WTC11 (cell line): ENCODE measurements at places on chromosomes 1 and 21. TPM values are rescaled to one million over a fixed set of nuclear protein-coding genes. Genes with fewer than 3 reads are reported as not detected.

The TPM3 gene
- total RNA-seq, result 496 to 614 TPM (median 504 TPM) in 3 replicates

The C1orf167 gene
- 1.2 to 3.1 TPM (median 2.8 TPM) in 3 replicates for total RNA-seq

The CITED4 gene
- 22.3 to 24.6 TPM (median 23.9 TPM) in 3 replicates for total RNA-seq

The ADORA1 gene
- total RNA-seq, result 1.8 to 2.7 TPM (median 2.6 TPM) in 3 replicates

The HAPLN2 gene
- total RNA-seq, result 1.1 to 1.3 TPM (median 1.2 TPM) in 3 replicates

The TDRD10 gene
- total RNA-seq, result 0.09 to 0.46 TPM (median 0.25 TPM) in 3 replicates

The PLA2G5 gene
- total RNA-seq, result 0.30 TPM in 1 of 3 replicates, not detected in the others

The WDR3 gene
- total RNA-seq, result 38.8 to 50.0 TPM (median 42.9 TPM) in 3 replicates

The UTP25 gene
- total RNA-seq, result 4.8 to 5.5 TPM (median 5.3 TPM) in 3 replicates

The LCE1E gene
- not detected in 3 replicates for total RNA-seq

GRCh38 chr21:31665397-31665796, 5.9 kb downstream of the SOD1 start:
- no peaks in the 10 kb centered on the region for H3K27me3 ChIP-seq
- H3K36me3 ChIP-seq, result peaks cover 56% of the 10 kb centered on the region
- peak overlapping the region; percentile 68; the same call in 1 of the 2 replicates for H3K27ac ChIP-seq

GRCh38 chr1:202572867-202573266, 137.4 kb downstream of the SYT2 start:
- H3K27me3 ChIP-seq, result no peaks in the 10 kb centered on the region
- no peak overlapping the region for H3K27ac ChIP-seq
- no peak overlapping the region for H3K4me3 ChIP-seq
- no peak for DNase-seq

DNA sequence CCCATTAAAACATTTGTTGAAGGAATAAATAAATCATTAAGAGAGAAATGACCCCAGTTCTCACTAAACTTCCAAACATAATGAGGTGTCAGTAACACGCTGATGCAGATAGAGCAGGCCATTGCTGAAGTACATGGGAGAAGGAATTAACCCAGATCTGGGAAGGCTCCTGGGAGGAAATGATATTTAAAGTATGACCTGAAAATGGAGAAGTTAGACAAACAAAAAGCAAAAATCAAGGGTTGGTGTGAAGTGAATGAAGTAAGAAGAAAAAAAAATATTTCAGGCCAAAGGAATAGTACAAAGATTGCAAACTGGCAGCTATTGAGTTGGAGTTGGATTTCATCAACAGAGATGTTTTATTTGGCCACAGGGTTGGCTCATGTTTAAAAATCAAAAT, 71.4 kb downstream of the RGS2 start:
- no peaks in the 10 kb centered on the region for H3K27me3 ChIP-seq
- H3K27ac ChIP-seq, result no peak overlapping the region
- no peaks in the 10 kb centered on the region for H3K4me1 ChIP-seq
- H3K36me3 ChIP-seq, result no peaks in the 10 kb centered on the region
- H3K4me3 ChIP-seq, result no peak overlapping the region
- no peak for DNase-seq

GRCh38 chr1:235024711-235025421, 103.8 kb downstream of the TOMM20 start:
- DNase-seq, result no peak
- H3K27me3 ChIP-seq, result no peaks in the 10 kb centered on the region
- peaks cover 8% of the 10 kb centered on the region for H3K36me3 ChIP-seq
- no peak overlapping the region for H3K27ac ChIP-seq

GRCh38 chr1:182003025-182003725, 58.3 kb downstream of the ZNF648 start:
- peaks cover 19% of the 10 kb centered on the region for H3K36me3 ChIP-seq
- no peak for DNase-seq
- H3K4me3 ChIP-seq, result no peak overlapping the region
- no peak overlapping the region for H3K27ac ChIP-seq

DNA sequence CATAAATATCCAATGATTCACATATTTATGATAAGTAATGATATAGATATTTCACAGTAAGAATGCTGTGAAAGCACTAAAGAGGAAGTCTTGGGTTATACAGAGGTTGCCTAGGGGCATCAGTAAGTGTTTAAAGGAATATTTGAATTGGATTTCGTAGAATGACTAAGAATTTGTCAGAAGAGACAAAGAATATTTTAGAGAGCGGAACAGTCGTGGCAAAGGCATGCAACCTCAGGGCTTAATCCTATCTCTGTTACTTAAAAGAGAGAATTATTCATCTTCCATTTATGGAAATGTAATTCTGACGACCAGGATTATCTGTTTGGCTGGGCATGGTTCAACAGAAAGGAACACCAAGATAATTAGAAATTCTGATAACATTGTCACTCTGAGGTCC, 171.9 kb upstream of the NR5A2 start:
- H3K27ac ChIP-seq, result no peak overlapping the region
- H3K4me3 ChIP-seq, result no peak overlapping the region
- H3K36me3 ChIP-seq, result no peaks in the 10 kb centered on the region
- DNase-seq, result no peak
- H3K27me3 ChIP-seq, result no peaks in the 10 kb centered on the region

GRCh38 chr1:233549917-233550316, 64.0 kb upstream of the KCNK1 start:
- H3K4me1 ChIP-seq, result no peaks in the 10 kb centered on the region
- no peak for DNase-seq
- H3K4me3 ChIP-seq, result no peak overlapping the region
- H3K36me3 ChIP-seq, result peaks cover 9% of the 10 kb centered on the region
- no peak overlapping the region for H3K27ac ChIP-seq

GRCh38 chr1:12445257-12445656, 172.8 kb downstream of the DHRS3 start:
- H3K27me3 ChIP-seq, result no peaks in the 10 kb centered on the region
- no peak for DNase-seq
- H3K4me1 ChIP-seq, result peaks cover 7% of the 10 kb centered on the region
- H3K36me3 ChIP-seq, result no peaks in the 10 kb centered on the region
- no peak overlapping the region; the same call in 1 of the 2 replicates for H3K27ac ChIP-seq

- H3K4me3 ChIP-seq, result no peak overlapping the region
- peaks cover 19% of the 10 kb centered on the region for H3K4me1 ChIP-seq
- H3K36me3 ChIP-seq, result peaks cover under 1% of the 10 kb centered on the region; the same call in 1 of the 2 replicates
- H3K27ac ChIP-seq, result no peak overlapping the region
- no peaks in the 10 kb centered on the region for H3K27me3 ChIP-seq
- DNase-seq, result no peak
Observed at GRCh38 chr1:184507165-184507564, 120.3 kb downstream of the C1orf21 start.

DNA sequence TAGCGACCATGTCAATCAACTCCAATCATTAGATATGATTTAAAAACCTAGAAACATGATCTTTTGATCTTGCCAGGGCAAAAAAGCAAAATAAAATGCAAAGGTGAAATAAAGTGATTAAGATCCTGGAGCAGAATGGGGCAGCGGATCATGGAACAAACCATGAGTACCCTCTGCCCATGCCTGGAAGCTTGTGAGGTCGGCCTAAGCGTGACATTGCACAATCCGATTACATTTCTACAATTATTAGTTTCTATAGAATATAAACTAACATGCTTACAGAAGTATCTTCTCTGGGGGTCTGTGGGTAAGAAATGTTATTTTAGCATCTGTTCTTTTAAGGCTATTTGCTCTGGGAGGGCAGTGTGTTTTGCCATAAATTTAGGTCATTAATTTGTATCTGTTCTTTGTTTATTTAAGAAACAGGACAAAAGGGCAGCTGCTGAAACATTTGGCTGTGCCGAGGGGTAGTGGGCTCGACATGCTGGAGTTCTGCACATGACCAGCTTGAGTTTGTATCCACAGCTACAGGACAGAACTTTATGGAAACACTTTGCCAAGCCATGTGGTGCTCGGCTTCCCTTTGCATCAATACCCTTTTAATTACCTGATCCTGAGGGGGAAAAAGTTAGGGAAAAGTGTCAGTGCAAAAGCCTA, 55.9 kb downstream of the ZBTB18 start:
- DNase-seq, result no peak
- no peak overlapping the region for H3K4me3 ChIP-seq
- no peak overlapping the region for H3K27ac ChIP-seq

DNA sequence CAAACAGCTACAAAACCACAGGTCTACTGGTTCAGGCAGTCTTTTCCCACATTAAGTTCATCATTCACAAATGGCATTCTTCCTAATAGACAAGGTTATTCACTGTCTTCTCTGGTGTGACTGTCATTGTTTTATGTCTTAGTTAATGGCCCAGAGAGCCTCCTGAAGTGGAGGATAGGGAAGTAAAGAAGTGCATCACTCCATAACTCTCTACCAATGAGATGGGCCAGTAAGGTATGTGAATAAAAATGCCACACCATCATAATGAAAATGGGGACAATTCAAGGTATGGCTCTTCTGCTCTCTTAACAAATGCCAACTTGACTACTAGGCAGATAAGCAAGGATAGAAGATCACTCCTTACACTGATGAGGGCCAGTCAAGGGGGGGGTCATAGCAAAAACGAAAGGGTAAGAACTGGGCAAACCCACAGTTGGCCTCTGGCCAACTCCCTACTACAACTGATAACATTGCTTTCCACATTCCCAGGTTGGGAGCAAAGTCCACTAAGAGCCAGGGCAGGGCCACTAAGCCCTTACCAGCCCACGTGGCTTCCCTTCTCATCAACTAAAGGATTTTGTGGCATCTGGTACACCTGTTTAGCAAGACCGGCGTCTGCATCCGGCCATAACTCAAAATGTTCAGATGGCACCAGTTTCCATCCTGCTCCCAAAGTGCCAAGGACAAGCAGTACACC, 10.0 kb downstream of the PABPC4 start:
- no peak overlapping the region for H3K27ac ChIP-seq
- H3K4me3 ChIP-seq, result no peak overlapping the region
- H3K36me3 ChIP-seq, result peaks cover 96% of the 10 kb centered on the region
- no peaks in the 10 kb centered on the region for H3K4me1 ChIP-seq
- DNase-seq, result no peak

DNA sequence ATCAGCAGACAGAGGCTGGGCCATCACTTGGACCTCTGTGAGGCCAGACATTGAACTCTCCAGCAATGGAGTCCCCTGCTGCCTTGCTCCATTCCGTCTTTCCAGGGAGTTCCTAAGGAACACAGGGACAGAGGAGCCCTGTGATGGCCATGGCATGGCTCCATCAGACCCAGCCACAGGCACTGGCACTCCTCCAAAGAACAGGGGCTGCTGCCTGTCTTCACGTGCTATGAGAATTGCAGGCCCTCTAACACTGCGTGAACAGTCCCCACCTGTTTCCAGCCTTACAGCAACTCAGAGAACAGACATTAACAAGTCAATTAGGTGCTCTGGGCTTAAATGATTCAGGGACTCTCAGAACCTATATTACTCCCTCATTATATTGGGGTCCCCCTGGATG, 140.8 kb downstream of the ASTN1 start:
- peaks cover 7% of the 10 kb centered on the region for H3K4me1 ChIP-seq
- H3K4me3 ChIP-seq, result no peak overlapping the region
- no peaks in the 10 kb centered on the region for H3K36me3 ChIP-seq
- H3K27ac ChIP-seq, result no peak overlapping the region

DNA sequence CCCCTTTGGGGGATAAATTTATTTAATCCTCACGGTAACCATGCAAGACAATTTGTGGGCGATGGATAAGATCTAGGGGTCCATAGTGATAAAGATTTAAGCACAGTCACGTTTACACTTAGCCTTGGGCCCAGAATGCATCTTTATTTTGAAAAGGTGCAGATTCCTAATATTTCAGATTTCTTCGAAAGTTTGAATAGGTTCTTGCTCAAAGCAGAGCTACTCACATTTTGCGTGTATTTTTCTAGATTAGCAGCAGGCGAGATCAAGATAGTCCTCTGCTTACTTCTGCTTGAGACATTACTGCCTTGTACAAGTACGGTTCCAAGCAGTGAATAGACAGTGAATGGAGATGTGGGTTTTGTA, 647 bp downstream of the TSEN15 start:
- no peak for DNase-seq
- H3K4me1 ChIP-seq, result peaks cover 60% of the 10 kb centered on the region
- H3K27ac ChIP-seq, result peak overlapping the region; percentile 99
- H3K4me3 ChIP-seq, result peak overlapping the region; percentile 97

GRCh38 chr1:114668784-114669561, 876 bp downstream of the DENND2C start:
- H3K27ac ChIP-seq, result no peak overlapping the region
- peak overlapping the region; percentile 83 for H3K4me3 ChIP-seq
- H3K27me3 ChIP-seq, result peaks cover 46% of the 10 kb centered on the region
- peaks cover 7% of the 10 kb centered on the region; the same call in 1 of the 2 replicates for H3K4me1 ChIP-seq
- H3K36me3 ChIP-seq, result no peaks in the 10 kb centered on the region

DNA sequence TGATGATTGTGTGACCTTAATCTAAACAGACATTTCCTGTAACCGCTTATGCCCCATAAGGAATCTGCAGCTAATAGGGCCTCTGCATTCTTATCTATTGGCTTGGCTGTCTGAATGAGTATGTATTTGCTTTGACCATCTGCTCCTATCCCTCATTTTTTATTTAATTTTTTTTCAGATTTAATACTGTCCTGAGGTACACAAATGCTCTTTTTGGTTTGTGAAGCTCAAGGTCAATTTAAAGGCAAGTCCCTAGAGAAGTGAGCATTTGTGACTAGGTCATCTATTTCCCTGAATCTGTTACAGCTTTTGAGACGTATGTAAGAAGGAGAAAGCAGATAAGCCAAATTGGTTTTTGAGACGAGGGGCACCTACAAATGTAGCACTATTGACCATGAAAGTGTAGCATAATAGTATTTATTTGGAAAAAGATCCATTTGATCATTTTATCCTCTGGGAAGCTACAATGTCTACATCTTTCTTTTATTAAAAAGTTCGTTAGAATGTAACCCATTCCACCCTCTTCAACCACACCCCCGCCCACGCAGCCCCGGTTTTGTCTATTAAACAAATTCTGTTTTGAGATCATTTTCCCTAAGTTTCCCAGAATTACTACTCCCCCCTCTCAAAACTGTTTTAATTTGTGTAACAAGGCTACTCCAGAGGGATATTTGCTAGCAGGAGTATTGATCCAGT, 69.2 kb upstream of the HSPA13 start:
- H3K27ac ChIP-seq, result no peak overlapping the region
- no peak overlapping the region for H3K4me3 ChIP-seq
- peaks cover 12% of the 10 kb centered on the region for H3K4me1 ChIP-seq
- DNase-seq, result no peak
- no peaks in the 10 kb centered on the region for H3K36me3 ChIP-seq

DNA sequence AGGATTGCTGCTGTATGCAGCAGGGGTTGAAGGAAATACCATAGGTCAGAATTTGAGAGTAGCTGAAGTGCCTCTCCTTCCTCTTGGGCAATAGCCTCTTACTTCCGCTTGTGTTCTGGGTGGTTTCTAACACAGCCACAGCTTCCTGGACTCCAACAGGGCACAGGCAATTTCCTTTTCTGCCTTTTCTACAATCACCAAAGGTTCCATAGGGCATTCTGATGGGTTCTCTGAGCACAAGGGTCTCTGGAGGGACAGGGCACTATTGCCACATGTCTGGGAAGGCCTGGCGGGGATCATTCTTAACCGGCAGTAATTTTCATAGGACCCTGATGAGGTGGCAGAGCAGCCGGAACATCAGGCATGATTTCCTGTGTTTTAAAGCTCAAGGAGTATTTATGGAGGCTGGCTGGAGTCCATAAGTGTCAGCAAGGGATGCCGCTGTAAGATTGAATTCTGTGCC, 5.5 kb upstream of the AGTRAP start:
- DNase-seq, result no peak
- H3K4me1 ChIP-seq, result peaks cover 44% of the 10 kb centered on the region
- H3K36me3 ChIP-seq, result no peaks in the 10 kb centered on the region
- peak overlapping the region; percentile 55 for H3K27ac ChIP-seq
- H3K4me3 ChIP-seq, result no peak overlapping the region

- H3K27ac ChIP-seq, result no peak within 1 kb of the TSS
- H3K4me3 ChIP-seq, result peak within 1 kb of the TSS; percentile 82
- H3K4me1 ChIP-seq, result peaks cover 42% of the 10 kb centered on the region
Observed at GRCh38 chr1:180229483-180230415, at the start of gene LHX4. Gene LHX4 (plus strand): TSS chr1:180230264. CDS start chr1:180230530, 266 bp downstream.

GRCh38 chr1:27487966-27488884, 1.7 kb downstream of the WASF2 start:
- peak overlapping the region; percentile 89 for H3K27ac ChIP-seq
- peaks cover 2% of the 10 kb centered on the region; the same call in 1 of the 2 replicates for H3K36me3 ChIP-seq
- DNase-seq, result peak; percentile 6
- peaks cover 32% of the 10 kb centered on the region for H3K4me1 ChIP-seq
- H3K27me3 ChIP-seq, result no peaks in the 10 kb centered on the region
